Occipital lobe (tissue), 3 donors: ENCODE measurements at places on chromosomes 2 and 18.
A peak's percentile ranks its signal among the peaks of the same experiment; 100 is the strongest.

DNA sequence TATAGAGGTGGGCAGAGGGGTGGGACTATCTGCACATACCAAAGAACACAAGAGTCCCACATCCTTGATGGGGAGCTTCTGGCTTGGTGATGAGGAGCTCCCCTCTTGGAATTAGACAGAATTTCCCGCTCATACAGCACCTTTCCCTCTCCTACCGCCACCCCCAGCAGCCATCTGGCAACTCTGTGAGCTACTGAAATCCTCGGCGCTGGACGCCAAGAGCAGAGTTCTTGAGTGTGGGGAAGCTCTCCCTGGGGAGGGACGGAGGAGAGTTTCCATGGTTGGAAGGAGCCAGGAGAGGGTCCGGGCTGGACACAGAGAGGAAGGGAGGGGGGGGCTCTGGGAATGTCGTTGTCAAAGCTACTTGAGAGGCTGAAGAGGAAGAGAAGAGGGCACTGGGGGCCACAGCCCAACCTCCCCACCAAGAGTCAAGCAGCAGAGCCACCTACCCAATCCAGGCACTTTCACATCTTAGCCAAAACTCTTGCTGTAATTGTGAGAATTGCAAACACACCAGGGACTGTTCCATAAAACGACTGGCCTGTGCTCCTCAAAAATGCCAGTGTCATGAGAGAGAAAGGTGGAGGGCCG lies 89.4 kb upstream of the MCFD2 start:
- DNase-seq: no peak

DNA sequence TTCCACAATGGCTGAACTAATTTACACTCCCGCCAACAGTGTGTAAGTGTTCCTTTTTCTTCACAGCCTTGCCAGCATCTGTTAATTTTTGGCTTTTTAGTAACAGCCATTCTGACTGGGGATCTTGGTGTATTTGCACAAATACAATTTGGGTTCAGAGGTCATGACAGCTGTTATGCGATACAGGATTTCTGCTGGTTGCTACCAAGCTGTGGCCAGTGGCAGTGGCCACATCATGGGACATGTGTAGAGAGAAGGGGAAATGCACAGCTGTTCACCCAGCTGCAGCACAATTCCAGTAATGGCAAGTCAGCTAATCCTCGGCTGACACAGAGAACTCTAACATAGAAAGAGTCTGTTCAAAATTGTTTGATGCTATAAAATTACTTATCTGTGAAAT lies 21.0 kb upstream of the SELENOI start:
- no peak for DNase-seq

- no peak for DNase-seq
Measured at GRCh38 chr2:52404046-52404445, 1363.6 kb upstream of the CHAC2 start.

- DNase-seq: no peak
Measured at GRCh38 chr2:69946351-69947324, 14.8 kb downstream of the ASPRV1 start.

DNA sequence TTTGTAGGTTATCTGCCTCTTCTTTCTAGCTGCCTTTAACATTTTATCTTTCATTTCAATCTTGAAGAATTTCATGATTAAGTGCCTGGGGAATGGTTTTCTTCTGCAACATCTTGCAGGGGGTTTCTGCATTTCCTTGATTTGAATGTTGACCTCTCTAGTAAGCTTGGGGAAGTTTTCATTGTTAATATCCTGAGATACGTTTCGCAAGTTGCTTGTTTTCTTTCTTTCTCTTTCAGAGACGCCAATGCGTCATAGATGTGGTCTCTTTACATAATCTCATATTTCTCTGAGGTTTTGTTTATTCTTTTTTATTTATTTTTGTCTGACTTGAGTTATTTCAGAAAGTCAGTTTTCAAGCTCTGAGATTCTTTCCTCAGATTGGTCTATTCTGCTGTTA lies 225.7 kb downstream of the XIRP2 start:
- no peak for DNase-seq

DNA sequence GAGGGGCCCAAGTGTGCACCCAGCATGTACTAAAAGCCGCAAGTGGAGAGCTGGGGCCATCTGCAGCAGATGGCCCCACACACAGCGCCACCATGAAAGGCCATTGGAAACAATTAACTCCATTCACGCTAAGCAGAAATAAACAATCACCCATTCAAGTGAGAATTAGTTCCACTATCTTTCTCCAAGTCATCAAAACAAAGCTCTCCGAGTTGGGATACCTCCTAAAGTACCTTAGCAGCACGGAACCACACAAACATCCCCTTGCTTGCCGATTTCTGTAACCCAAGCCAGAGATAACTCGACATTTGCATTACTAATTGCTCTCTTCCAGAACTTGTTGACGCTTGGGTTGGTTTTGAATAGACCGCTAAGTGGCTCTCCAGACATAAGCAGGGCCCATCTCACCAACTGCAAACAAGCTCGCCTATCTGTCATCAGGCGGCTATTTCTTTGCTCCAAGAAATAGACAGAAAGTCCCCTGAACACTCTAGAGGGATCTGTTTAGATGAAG lies 840.6 kb upstream of the SALL3 start:
- peak; percentile 6 for DNase-seq

DNA sequence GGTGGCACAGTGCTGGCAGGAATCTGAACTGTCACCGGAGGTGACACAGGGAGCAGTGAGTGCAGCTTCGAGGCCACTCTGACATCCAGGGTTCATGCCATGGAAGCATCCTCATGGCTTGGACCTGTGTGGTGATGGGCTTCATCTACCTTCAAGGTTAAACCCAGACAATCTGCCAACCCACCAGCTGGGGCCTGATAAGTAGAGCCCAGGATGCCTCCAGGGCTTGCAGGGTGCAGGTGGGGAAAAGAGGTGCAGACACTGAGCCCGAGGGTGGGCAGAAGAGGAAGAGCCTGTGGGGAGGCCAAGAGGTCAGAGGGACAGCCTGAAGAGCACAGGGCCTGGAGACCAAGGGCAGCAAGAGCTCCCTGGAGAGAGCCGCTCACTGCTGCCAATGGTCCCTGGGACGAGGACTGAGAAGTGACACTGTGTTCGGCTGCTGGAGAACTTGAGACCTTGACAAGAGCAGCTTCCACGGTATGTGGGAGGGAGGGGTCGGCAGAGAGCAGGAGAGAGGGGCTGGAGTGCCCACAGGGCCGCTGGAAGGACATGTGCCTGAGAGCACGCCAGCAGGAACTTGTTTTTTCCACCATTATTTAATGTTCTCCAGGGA lies 8.1 kb upstream of the HES6 start:
- no peak for DNase-seq

DNA sequence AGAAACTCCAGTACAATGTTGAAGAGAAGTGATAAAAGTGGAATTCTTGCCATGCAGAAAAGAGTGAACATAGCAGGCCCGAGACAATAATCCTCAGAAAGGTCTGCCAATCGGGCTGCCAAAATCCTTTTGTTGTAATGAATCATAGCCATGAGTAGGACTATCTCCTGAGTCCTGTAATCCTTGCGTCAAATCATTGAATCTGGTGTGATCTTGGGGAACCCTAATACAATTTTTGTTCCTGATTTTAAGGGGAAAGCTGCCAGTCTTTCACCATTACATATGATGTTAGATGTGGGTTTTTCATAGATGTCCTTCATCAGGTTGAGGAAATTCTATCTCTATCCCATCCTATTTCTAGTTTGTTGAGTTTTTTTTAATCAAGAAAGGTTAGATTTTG lies 2.2 kb downstream of the TPGS2 start:
- no peak for DNase-seq

DNA sequence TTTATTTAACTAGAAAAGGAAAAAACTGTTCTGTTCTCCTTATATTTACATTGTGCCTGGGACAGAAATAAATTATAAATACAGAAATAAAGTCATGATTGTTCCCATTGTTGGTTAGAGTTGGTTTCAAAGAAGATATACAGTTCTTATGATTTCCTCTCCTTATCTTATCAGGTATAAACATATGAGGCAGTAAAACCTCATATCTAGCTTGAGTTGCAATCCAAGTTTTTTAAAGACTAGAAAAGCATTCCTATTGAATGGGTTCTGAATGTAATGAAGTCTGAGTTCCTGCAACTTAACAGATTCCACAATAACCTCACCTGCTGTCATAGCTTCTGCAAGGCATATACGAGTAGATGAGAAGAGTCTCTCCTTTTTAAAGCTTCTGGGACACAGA lies 114.7 kb upstream of the CAVIN2 start:
- DNase-seq: no peak

- no peak for DNase-seq
Measured at GRCh38 chr2:219684721-219685689, 57.6 kb downstream of the SLC4A3 start.

DNA sequence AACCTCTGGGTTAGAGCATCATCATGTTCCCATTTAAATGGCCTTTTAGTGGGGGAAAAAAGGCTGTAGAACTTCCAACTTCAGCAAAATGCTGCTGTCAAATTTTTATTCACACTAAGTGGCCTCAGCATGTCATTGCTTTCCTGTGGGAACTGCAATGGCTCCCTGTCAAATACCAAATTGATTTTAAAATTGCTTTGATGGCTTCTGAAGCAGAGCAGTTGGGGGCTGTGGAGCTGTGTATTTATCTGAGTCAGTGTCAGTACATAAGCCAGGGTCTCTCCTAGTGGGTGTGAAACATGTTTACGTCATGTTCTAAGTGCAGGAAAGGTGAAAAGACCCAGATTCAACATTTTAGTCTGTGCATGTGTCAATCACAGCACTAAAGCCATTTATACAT lies 171.3 kb downstream of the CDH19 start:
- DNase-seq: no peak

DNA sequence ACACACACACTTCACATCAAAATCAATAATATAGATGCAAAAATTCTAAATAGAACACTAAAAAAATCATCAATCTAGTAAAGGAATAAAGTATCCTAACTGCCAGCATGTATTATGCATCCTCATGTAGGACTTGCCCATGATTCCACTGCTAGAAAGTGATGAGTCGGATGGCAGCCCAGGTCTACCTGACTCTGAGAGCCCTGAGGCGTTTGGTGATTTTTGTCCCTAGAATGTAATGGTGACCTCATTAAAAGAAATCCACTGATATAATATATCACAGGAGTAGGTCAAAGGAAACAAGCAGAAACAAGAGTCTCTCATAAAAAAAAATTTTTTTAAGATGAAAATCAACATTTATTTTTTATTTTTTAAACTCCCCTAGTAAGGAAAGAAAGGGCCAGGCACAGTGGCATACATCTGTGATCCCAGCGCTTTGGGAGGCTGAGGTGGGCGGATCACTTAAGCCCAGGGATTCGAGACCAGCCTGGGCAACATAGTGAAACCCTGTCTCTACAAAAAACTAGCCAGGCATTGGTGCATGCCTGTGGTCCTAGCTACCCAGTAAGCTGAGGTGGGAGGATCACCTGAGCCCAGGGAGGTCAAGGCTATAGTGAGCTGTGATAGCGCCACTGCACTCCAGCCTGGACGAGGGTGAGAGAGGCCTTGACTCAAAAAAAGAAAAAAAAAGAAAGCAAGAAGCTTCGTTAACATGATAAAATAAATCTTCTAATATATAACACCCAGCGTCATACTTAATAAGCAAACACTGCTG lies 24.4 kb upstream of the ACTG2 start:
- DNase-seq: no peak

DNA sequence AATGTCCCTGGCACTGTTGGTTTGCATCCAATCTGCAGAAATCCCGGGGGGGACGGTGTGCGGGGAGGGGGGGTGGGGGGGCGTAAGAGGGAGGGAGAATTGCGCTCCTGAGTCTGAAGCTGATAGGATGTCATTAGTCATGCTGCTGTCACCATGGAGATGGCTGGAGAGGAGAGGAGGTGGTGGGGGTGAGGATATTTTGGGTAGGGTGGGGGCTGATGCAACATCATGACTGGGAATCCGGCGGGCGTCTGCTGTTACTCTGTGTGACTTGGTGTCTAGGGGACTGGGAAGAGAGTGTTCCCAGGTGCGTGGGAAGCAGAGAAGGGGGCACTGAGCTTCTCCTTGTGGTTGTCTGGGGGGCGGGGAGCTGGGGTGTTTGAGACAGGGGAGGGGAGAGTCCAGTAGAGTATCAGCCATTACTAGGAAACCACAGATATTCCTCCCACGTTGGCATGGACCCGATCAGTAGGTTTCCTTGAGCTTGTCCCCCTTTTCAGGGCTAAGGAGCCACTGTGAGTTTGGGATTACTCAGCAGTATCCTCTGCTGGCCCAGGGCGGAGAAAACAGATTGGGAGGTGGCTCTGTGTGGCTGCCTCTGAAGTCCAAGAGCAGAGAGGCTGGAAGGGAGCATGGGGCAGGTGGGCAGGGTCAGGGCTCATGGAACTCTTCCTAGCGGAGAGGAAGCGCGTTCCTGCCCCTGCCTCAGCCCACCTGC lies 18.9 kb downstream of the TET3 start:
- DNase-seq: peak; percentile 77

- no peak for DNase-seq
Measured at GRCh38 chr2:236866542-236867340, 218.9 kb upstream of the COPS8 start.

- DNase-seq: no peak
Measured at GRCh38 chr2:182048088-182048487, 62.4 kb downstream of the PPP1R1C start.

GRCh38 chr2:159904127-159904958 lies 106.3 kb upstream of the CD302 start:
- DNase-seq: no peak

- DNase-seq: no peak
Measured at GRCh38 chr2:227447606-227448005, 24.4 kb upstream of the AGFG1 start.

- DNase-seq: no peak
Measured at GRCh38 chr2:228827056-228827700, 443.9 kb downstream of the PID1 start.

GRCh38 chr2:216118474-216118873 lies 9.3 kb downstream of the XRCC5 start:
- DNase-seq: no peak

- no peak for DNase-seq
Measured at GRCh38 chr2:41896186-41896846, 151.5 kb upstream of the PKDCC start.

DNA sequence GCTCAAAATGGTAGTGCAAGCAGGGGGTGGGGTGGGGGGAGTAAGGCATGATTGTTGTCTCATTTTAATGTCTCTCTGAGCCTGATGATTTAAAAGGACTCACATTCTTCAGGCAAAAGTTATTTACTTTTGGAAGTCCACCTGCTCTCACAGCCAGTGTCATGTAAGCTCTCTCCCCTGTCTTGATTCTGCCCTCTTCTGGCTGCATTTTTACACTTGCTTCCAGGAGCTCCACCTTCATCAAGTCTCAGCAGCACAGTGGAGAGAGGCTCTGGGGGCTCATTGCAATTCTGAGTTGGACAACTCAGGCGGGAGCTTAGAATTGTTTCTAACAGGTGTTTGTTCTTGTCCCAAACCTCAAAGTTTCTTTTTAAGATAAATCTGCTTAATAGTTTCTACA lies 39.2 kb downstream of the GNAL start:
- no peak for DNase-seq
